ENCODE measurements at places on chromosomes 12 and 14.

DNA sequence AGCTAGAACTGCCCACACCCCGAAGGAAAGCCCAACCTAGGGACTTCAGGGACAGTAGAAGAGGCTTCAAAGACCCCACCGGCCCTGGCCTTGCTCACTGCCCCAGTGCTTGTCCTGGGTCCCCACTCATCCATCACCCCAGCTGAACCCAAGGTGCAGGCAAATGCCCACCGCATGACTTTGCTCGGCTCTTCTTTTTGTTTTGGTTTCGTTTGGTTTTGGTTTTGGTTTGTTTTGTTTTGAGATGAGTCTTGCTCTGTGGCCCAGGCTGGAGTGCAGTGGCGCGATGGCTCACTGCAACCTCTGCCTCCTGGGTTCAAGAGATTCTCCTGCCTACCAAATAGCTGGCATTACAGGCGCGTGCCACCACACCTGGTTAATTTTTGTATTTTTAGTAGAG, 9.0 kb downstream of the CCDC85C start:
- DNase-seq, result no peak

GRCh38 chr14:24260026-24260779, 2.8 kb downstream of the TGM1 start:
- no peak for DNase-seq

DNA sequence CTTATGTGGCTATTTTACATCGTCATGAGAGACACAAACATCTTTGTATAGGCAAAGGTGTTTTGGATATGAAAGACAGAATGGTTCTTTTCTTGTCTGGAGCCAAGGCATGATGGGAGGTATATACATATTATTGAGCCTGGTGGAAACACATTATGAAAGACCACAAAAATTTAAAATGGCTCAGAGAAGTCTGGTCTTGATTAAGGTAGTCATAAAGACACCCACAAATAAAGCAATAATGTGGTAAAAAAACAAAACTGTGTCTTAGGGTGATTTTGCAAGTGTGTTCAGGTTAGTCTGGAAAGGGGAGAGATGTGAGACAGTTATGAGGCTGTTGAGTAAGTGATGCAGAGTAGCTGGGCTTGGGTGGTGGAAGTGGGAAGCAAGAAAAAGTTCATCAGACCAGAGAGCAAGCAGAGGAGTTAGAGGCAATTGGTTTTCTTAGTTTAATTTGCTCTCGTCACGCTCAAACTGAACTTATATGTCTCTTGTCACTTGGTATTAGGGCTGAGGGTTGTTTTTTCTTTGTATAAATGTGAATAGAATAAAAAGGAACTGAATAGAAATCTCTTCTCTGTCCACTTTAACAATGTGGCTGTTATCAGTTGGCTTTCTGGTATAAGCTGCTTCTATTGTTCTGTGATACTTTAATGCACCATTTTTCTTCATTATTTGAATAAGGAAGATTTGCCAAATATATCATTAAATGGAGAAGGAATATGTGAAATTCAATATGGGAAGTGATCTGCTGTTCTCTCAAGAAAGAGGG, 115.0 kb downstream of the AKAP6 start:
- DNase-seq, result no peak

- DNase-seq, result no peak
These were observed 68.1 kb upstream of the KRR1 start for GRCh38 chr12:75579552-75579951.

DNA sequence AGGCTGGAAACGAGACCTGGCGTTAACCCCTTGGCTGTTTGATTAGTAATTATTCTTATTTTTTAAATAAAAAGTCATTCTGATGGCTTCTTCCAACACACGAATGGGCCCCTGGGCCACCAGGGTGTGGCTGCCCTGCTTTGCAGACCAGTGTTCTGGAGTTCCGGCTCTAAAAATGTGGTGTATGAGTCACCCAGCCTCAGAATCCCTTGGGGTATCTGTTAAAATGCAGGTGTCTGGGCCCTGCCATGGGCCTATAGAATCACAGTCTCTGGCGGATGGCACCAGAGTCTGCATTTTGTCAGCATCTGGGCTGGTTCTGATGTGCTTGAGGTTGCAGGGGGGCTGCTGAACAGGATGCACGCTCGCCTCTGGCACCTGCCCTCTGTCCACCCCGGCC, 2.5 kb upstream of the PSMC1 start:
- no peak for DNase-seq

- peak; percentile 12 for DNase-seq
These were observed 13.8 kb downstream of the NGDN start for GRCh38 chr14:23483236-23483854.
